ENCODE measurements at places on chromosomes 3 and 15.
A peak's percentile ranks its signal among the peaks of the same experiment; 100 is the strongest.

DNA sequence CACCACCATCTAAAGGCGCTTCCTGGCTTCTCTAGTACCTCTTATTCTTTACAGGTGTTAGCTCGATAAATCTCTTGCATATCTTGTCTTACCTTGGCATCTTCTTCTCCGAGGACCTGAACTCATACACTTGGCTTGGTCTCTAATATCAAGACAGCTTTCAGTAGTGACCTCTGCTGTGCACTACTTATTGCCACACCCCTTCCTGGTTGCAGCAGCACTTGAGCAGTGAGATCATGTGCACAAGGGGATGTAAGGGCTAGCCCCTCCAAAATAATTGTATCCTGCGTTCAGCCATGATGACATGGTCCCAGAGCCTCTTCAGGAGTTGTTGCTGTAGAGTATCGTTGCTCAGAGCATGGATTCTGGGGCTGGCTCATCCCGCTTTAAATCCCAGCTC is 1.3 kb upstream of the PLA1A start:
- DNase-seq = peak; percentile 41

DNA sequence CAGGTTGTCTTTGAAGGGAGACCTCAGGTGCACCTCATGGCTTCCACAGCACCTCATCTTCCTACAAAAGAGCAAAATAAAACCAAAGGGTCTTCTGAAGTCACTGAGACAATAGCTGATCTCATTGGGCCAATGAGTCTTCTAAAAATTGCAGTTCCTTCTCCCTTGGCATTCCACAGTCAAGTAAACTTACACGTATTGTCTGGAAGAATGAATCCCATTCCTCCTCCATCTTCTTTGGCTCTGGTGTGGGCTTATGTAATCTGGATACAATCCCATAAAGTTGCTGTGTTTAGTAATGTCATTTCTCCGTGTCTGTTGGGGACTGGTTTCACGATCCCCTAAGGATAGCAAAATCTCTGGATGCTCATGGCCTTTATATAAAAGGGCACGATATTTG is 85.5 kb upstream of the CGNL1 start:
- no peak for DNase-seq

DNA sequence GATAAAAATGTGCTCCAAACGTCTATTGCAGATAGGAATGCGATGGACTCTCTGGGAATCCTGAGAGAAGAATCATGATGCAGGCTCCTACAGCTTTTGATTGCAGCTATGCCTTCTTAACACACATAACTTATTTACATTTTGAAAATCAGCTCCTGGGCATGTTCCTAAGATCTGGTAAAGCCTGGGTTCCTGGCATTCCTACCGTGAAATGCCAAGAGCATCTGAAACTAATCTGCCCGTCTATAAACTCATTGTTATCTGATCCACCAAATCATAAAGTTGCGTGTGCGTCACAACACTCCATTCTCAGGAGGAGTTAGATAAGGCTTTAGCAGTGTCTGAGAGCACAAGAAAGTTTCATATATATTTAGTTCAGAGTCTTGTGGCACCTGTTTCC is 79.0 kb upstream of the VGLL3 start:
- DNase-seq = no peak

DNA sequence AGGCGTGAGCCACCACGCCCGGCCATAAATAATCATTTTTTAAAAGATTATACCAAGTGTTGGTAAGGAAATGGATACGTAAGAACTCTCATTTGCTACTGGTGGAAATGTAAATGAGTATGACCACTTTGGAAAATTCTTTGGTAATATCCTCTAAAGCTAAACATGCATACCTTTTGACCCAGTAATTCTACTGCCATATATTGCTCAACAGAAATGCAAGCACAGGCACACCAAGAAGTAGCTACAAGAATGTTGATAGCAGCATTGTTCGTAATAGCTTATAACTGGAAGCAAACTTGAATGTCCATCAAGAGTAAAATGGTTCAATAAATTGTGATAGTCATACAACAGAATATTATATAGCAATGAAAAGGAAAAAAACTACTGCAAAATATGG is 4.8 kb upstream of the CASR start:
- DNase-seq = no peak

DNA sequence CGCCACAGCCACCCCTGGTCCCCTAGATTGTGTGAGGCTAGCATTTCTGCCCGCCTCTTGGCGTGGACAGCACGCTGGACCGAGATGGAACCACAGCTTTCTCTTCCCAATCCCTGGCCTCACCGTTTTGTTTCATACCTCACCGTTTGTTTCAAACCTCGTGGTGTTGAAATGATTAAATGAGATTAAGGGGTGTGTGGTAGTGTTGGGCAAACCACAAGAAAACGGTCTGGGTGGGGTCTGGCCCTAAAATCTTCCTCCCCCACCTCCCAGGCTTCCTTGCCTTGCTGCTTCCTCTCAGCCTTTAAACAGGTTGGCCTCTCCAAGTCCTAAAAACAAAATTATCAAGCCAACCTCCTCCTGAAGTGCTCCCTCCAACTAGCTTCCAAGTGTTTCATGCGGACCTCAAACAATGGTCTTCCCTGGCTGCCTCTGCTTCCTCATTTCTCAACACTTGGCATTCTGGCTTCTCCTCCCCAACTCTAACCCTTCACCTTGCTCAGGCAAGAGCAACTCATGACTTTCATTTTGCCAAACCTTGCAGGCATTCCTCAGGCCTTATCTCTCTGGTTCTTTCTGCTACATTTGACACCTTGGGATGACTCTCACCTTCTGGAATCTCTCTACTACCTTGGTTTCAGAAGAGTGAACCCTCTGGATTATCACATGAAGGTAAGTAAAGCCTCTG is 1.4 kb upstream of the ATP13A3 start:
- DNase-seq = peak; percentile 66

DNA sequence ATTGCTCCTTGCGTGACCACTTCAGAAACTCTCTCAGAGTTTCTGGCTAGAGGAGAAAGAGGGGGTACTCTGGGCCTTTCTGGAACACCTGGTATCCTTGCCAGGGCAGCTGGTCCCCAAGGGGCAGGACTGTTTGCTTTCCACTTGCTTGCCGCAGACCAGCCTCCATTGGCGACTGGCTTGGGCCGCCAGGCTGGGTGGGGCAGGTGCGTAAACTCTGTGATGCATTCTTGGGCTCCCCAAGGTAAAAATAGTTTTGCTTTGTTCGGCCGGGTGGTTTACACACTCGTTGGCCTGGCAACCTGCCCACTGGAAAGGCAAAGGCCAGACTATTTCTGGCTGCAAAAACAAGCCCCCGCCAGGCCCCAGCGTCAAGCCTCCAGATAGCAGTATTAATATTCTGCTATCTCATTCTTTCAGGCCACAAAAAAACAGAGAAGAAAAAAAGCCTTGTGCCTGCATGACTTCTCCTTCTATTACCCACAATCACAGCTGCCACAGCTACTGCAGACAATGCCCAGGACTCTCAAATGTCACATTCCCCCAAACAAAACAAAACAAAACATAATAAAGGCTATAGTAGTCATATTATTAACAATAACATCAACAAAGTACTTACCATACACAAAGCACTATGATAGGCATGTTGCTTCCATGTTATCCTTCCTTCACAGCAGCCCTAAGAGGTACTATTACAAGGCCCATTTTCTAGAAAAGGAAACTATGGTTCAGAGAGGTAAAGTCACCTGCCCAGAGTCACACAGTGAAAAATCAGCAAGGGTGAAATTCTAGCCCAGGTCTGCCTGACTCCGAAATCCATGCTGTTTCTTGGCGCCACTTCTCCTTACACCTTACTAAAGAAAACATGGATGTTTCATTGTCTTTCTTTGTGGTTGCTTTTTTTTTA is 14.0 kb upstream of the SSUH2 start:
- DNase-seq = no peak

DNA sequence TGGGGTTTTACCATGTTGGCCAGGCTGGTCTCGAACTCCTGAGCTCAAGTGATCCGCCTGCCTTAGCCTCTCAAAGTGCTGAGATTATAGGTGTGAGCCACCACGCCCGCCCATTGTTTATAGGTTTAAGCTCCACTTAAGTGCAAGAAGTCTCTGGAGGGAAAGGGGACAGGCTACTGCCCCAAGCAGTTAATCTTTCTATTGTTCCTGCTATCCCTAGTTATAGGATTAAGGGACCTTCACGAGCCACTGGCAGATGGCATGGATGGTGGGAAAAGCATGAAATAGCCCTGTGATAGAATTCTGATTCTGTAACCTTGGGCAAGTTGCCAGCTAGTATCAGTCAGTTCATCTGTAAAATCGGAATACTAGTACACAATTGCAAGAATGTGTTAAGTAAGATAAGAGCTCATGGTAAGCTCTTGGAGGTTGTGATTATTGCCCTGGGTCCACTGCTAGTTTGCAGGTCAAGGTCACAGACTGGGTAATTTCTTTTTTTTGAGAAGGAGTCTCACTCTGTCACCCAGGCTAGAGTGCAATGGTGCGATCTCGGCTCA is 5.3 kb upstream of the RBPMS2 start:
- DNase-seq = no peak

DNA sequence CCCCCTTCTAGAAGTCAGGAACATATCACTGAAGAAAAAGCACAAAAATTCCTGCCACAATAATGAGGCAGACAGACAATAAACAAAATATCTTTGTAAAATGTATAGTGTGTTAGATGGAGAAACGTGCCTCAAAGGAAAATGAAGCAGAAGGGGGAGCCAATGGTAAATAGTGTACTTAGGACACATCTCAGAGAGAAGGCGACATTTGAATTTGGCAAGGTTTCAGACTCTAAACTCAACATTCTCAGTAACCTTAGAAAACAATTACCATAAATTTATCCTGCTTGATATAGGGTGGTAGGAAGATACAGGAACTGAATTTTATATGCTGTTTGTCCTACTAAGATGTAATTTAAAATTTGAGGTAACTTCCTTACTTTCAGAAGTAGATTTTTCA is 52.6 kb upstream of the PTX3 start:
- DNase-seq = no peak

- no peak for DNase-seq
Observed at GRCh38 chr3:61805510-61806080, 244.2 kb downstream of the PTPRG start.

- peak; percentile 90 for DNase-seq
Observed at GRCh38 chr15:94230883-94231722, at the start of gene MCTP2. MCTP2 (plus strand) TSS chr15:94231561; CDS start chr15:94298266, 66,705 bp downstream.

GRCh38 chr3:75332794-75333193 is 331.3 kb upstream of the FRG2C start:
- no peak for DNase-seq

GRCh38 chr3:129560269-129560787 is 17.4 kb downstream of the H1-8 start:
- no peak for DNase-seq

- DNase-seq = no peak
Observed at GRCh38 chr3:122132949-122133540, 50.4 kb upstream of the CASR start.

DNA sequence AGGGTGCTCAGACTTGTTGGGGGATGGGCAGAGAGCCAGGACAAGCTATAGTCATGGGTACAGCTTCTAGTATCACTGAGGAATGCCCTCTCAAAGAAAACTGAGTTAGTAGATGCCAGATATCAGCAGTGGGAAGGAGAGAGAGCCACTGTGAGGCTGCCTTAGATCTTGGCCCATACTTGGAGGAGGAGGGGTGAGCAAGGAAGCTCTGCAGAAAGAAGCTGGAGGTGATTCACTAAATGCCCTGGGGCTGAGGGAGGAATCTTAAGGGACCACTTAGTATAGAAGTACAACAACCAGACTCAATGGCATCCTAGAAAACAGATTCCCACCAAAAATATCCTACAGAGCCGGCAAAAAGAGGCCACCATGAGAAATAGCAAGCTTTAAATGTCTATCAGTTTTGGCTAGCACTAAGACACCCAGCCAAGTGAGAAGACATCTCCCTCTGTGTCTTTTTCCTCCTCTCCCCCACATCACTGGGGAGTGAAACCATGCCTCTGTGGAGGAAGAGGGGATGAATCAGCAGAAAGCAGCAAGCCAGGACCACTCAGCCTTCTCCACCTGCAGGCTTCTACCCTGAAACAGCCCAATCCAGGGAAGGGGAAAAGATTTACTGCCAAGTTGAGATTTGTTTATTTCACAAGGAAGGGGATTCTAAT is 282.5 kb upstream of the STT3B start:
- no peak for DNase-seq

DNA sequence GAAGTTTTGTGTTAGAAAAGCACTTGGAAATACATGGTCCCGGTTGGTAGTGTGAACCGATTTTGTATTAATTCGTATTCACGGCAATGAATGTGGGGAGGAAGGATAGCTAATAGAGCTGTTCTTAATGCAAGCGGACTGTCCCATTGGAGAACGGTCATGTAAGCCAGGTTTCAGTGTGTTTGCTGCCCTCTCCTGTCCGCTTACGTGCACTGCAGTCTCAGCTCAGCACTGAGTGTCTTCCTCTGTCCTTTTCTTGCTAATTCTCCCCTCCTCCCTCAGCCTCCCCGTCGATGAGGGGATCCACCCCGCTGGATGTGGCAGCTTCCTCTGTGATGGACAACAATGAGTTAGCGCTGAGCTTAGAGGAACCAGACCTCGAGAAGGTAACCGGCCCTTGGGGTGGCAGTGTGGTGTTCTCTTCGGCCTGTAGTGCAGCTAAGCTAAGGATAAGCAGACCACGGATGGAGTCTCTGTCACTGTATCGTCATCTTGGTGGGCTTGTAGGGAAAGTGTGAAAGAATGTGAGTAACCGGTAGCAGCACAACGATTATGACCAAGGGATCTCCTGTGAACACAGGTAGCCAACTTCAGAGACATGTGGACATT is 267.5 kb upstream of the CHRM5 start:
- peak; percentile 37 for DNase-seq

DNA sequence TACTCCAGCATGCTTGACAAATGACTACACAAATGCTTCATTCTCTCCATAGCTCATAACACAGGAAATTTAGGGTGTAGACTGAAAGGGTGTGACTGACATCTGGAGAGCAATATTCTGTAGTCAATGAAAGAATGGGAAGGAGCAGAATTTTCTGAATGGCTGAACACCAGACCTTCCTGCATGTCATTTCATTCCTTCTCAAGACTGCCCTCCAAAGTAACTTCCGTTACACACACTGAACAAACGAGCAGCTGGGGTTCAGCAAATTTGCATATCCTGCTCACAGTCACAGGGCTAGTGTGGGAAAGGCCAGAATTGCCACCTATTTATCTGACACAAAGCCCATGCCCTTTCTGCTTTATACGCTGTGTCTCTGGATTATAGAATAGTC is 325.0 kb upstream of the CFAP20DC start:
- DNase-seq = peak; percentile 63

- no peak for DNase-seq
Observed at GRCh38 chr3:16357186-16358121, 92.4 kb downstream of the OXNAD1 start.

DNA sequence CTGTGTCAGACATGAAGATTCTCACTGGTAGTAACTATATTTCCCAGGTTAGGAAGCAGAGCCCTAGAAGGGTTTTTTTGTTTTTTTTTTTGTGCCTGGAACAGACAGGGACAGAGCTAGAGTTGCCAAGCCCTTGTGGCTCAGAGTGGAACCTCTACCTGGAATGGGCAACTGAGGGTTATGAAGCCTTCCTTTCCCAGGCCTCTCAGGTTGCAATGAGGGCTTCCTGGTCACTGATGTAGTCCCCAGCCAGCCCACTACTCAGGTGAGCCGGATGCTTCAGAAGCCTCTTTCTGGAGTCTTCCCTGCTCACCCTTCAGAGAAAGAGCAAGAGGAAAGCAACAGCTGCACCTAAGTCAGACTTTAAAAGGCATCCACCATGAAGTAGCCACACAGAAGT is 48.8 kb upstream of the MANF start:
- DNase-seq = no peak
